Mesendoderm (in vitro differentiated cells): ENCODE measurements at places on chromosomes 7 and 10.
A peak's percentile ranks its signal among the peaks of the same experiment; 100 is the strongest.

GRCh38 chr7:106038289-106038688, 73.8 kb downstream of the SYPL1 start:
- H3K36me3 ChIP-seq = no peaks in the 10 kb centered on the region
- H3K27me3 ChIP-seq = no peaks in the 10 kb centered on the region
- H3K4me3 ChIP-seq = no peak overlapping the region

DNA sequence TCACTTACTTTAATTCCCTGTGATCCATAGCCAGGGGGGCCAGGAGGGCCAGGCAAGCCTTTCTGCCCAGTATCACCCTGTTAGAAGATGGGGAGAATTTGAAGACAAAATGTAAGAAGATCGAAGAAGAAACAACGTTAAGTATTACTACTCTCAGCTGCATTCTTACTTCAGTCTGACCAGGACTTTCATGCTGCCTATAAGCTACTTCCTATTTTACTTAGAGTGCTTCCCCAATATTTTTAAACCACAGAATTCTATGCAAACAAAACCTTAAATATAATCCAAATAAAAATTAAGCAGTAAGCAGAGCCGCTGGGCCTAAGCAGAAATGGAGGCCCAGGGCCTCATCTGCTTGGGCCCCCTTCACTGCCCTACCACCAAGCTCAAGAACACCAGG, 117.8 kb downstream of the COL28A1 start:
- H3K36me3 ChIP-seq = no peaks in the 10 kb centered on the region
- no peaks in the 10 kb centered on the region for H3K27me3 ChIP-seq
- DNase-seq = no peak
- peaks cover 2% of the 10 kb centered on the region for H3K4me1 ChIP-seq
- H3K27ac ChIP-seq = no peak overlapping the region
- no peak overlapping the region for H3K4me3 ChIP-seq

GRCh38 chr7:72035266-72035665, 376.9 kb downstream of the CALN1 start:
- no peak for DNase-seq
- H3K4me3 ChIP-seq = no peak overlapping the region
- no peak overlapping the region for H3K27ac ChIP-seq
- H3K4me1 ChIP-seq = no peaks in the 10 kb centered on the region

DNA sequence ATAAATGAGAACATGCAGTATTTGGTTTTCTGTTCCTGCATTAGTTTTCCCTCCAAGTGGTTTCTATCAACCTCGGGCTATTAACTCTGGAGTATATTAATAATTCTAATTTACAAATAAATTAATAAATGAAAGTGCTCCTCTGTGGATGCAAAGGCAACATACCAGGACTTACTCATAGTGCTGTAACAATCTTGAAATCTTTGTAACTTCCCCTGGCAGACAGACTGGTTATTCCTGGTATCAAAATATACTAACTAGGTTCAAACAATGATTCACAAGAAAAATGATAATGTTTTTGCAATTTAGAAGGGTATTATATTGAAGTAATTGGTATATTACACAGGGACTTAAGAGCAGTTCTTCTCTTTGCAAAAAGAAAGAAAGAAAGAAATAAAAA, 177.2 kb downstream of the FANK1 start:
- H3K4me3 ChIP-seq = no peak overlapping the region
- DNase-seq = no peak
- no peaks in the 10 kb centered on the region for H3K27me3 ChIP-seq
- no peaks in the 10 kb centered on the region for H3K36me3 ChIP-seq
- no peaks in the 10 kb centered on the region for H3K4me1 ChIP-seq

GRCh38 chr7:85196696-85197095, 9.8 kb upstream of the SEMA3D start:
- no peak overlapping the region for H3K4me3 ChIP-seq
- no peak for DNase-seq
- peaks cover 1% of the 10 kb centered on the region for H3K4me1 ChIP-seq
- no peaks in the 10 kb centered on the region for H3K27me3 ChIP-seq
- no peak overlapping the region for H3K27ac ChIP-seq

DNA sequence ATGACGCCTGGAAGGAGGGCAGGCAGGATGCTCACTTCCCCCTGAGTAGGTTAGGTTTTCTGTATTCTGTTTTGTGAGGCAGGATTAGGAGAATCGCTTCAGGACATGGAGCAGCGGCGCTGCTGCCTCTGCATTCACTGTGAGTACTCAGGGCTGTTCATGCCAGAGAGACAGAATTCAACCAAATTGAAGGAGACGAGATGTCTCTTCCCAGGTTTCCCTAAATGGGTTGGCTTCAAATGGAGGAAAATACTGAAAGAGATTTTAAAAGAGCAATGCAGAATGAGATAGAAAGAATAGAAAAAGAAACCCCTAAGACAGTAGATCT, 21.9 kb upstream of the CNPY1 start:
- DNase-seq = no peak
- H3K36me3 ChIP-seq = no peaks in the 10 kb centered on the region
- no peaks in the 10 kb centered on the region for H3K4me1 ChIP-seq
- no peak overlapping the region for H3K4me3 ChIP-seq
- H3K27ac ChIP-seq = no peak overlapping the region
- no peaks in the 10 kb centered on the region for H3K27me3 ChIP-seq

- no peaks in the 10 kb centered on the region for H3K4me1 ChIP-seq
- no peaks in the 10 kb centered on the region for H3K27me3 ChIP-seq
- no peak overlapping the region for H3K4me3 ChIP-seq
- no peak for DNase-seq
These were observed 150.6 kb upstream of the TMEM72 start for GRCh38 chr10:44760513-44760912.

GRCh38 chr10:48800007-48800675, 115.5 kb downstream of the WDFY4 start:
- DNase-seq = peak; percentile 8
- H3K4me1 ChIP-seq = no peaks in the 10 kb centered on the region
- no peak overlapping the region for H3K27ac ChIP-seq
- no peak overlapping the region for H3K4me3 ChIP-seq
- H3K36me3 ChIP-seq = no peaks in the 10 kb centered on the region

- no peaks in the 10 kb centered on the region for H3K36me3 ChIP-seq
- H3K27me3 ChIP-seq = no peaks in the 10 kb centered on the region
- DNase-seq = no peak
- no peaks in the 10 kb centered on the region for H3K4me1 ChIP-seq
- H3K27ac ChIP-seq = no peak overlapping the region
These were observed 71.4 kb downstream of the TMEM270 start for GRCh38 chr7:73932364-73932763.

GRCh38 chr10:11504566-11505285, 106.7 kb downstream of the USP6NL start:
- H3K4me3 ChIP-seq = no peak overlapping the region
- no peak overlapping the region for H3K27ac ChIP-seq
- no peaks in the 10 kb centered on the region for H3K36me3 ChIP-seq
- H3K27me3 ChIP-seq = no peaks in the 10 kb centered on the region
- DNase-seq = peak; percentile 73

DNA sequence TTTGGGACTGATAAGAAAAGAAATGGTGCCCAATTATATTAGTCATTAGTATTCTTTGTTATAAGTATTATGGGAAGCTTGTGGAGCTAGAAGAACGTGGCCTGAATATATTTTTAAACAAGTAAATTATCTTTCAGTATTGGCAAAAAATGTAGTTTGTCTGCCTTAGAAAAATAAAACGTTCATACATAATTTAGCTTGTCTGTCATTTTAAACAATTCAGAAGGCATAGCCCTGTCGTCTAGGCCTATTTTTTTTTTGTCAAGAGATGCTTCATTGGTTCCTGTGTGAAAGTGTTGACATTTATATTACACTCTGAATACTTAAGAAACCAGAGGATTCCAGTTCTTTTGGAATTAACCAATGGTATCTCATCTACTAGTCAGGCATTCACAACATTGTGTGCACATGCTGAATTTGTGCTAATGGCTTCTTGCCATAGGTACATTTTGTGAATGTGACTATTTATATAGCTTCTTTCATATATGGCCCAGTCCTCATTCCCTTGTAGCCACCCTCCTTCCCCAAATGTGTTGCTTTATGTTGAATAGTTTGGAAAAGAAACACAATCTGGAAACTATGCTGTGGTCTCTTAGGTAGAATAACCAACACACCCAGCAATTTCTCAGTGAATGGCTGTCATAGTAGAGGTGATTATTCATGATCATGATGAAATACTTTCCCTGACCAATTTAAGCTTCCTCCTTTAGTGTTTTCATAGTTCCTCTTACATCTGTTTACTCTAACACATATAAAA, 435.8 kb downstream of the EXOC4 start:
- no peaks in the 10 kb centered on the region for H3K4me1 ChIP-seq
- H3K27ac ChIP-seq = no peak overlapping the region
- no peak for DNase-seq
- no peak overlapping the region for H3K4me3 ChIP-seq
- no peaks in the 10 kb centered on the region for H3K27me3 ChIP-seq

DNA sequence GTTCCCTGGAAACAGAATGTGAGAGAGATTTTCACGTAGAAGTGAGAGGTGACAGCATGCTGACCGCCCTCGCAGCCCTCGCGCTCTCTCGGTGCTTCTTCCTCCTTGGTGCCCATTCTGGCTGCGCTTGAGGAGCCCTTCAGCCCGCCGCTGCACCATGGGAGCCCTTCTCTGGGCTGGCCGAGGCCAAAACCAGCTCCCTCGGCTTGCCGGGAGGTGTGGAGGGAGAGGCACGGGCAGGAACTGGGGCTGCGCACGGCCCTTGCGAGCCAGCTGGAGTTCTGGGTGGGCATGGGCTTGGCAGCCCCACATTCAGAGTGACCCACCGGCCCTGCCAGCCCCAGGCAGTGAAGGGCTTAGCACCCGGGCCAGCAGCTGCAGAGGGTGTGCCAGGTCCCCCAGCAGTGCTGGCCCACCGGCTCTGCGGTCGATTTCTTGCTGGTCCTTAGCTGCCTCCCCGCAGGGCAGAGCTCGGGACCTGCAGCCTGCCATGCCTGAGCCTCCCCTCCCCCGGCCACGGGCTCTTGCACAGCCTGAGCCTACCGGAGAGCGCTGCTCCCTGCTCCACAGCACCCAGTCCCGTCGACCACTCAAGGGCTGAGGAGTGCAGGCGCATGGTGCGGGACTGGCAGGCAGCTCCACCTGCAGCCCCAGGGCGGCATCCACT, 888.7 kb upstream of the ZWINT start:
- no peak overlapping the region for H3K4me3 ChIP-seq
- H3K27ac ChIP-seq = no peak overlapping the region
- H3K4me1 ChIP-seq = no peaks in the 10 kb centered on the region
- no peaks in the 10 kb centered on the region for H3K36me3 ChIP-seq

- peak overlapping the region; percentile 64 for H3K27ac ChIP-seq
- peak; percentile 89 for DNase-seq
- H3K36me3 ChIP-seq = peaks cover 8% of the 10 kb centered on the region
- H3K27me3 ChIP-seq = no peaks in the 10 kb centered on the region
- peaks cover 8% of the 10 kb centered on the region for H3K4me1 ChIP-seq
These were observed 39.2 kb downstream of the AGAP3 start for GRCh38 chr7:151125470-151125845.

DNA sequence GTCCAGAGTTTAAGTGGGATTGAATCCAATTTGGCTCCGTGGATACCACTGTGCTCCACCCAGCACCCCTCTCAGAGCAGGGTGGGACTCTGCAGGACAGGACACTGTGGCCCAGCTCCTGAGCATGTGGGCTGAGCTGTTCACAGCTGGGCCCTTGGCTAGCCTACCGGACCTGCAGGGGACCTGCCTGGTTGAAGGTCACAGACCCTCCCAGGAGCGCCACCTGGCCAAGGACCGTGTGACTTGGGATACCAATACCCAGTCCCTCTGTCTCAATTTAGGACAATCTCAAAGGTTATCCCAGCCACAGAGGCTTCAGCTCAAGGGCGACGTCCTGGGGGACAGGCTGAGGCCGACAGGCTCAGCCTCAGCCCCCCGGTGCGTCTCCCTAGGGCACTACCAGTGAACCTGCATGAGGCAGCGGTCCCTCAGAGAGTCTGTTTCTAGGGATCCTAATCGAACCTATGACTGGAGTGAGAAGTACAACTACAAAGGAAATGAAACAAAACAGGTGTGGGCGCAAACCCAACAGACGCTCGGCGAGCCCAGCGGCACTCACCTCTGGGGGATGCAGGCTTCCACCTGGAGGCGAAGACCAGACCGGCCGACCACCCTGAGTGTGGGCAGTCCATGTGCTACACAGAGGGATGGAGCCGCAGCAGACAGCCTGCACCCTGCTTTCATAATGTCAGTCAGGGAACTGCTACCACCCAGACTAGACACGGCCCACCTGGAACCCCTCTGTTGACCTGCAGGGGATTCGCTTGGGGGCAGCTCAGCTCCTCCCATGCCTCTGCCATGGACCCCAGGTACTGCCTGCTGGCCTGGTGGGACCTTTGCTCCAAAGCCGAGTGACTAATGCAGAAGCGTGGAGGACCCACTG, 103.7 kb downstream of the PAXIP1 start:
- no peaks in the 10 kb centered on the region for H3K4me1 ChIP-seq
- H3K27ac ChIP-seq = no peak overlapping the region
- H3K27me3 ChIP-seq = no peaks in the 10 kb centered on the region
- no peak overlapping the region for H3K4me3 ChIP-seq

DNA sequence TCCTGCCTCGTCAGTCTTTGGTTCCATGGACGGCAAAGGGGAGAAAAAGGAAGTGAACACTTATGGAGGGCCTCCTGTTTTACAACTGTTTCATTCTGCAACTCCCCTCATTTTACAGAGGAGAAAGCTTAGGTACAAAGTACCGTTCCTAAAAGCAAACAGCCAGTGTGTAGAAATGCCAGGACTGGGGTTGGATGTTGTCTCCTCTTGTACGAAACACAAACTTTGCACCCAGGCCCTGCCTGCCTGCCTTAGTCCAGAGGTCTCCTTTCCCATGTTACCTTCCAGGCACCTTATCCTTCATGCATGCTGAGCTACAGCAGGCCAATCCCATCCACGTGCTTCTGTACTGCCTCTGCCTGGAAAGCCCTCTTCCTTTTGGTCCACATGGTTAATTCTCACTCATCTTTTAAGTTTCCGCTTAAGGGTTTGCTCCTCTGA, 86.0 kb downstream of the ICA1 start:
- no peak overlapping the region for H3K4me3 ChIP-seq
- no peaks in the 10 kb centered on the region for H3K27me3 ChIP-seq
- no peak for DNase-seq
- H3K36me3 ChIP-seq = no peaks in the 10 kb centered on the region

GRCh38 chr10:104767282-104767681, 126.2 kb downstream of the SORCS3 start:
- H3K4me3 ChIP-seq = no peak overlapping the region
- H3K27ac ChIP-seq = no peak overlapping the region
- no peaks in the 10 kb centered on the region for H3K36me3 ChIP-seq
- DNase-seq = no peak
- H3K4me1 ChIP-seq = no peaks in the 10 kb centered on the region

DNA sequence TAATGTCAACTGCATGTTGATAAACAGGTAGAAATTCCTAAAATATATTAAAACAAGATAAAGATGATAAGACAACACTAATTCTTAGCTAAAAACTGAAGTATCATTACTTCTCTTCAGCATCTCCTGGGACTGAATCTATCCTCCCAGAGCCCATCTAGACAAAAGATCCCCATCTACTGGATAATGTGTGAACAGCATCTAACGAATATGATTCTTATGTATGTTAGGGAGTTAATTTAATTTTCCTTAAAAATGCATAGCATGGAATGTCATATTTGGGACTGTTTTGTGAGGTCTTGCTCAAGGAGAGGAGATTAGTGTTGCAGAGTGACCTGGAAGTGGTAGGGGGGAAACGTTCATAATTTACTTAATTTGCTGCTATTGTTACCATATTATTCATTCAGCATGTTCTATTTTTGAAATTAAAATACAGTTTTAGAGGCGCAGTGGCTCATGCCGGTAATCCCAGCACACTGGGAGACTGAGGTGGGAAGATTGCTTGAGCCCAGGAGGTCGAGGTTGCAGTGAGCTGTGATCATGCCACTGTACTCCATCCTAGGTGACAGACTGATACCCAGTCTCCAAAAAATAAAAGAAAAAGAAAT, 305.1 kb upstream of the CSTF2T start:
- H3K4me3 ChIP-seq = no peak overlapping the region
- no peak overlapping the region for H3K27ac ChIP-seq
- H3K36me3 ChIP-seq = no peaks in the 10 kb centered on the region
- peak; percentile 53 for DNase-seq
